ENCODE measurements at places on chromosomes 3 and 15.
A peak's percentile ranks its signal among the peaks of the same experiment; 100 is the strongest.

DNA sequence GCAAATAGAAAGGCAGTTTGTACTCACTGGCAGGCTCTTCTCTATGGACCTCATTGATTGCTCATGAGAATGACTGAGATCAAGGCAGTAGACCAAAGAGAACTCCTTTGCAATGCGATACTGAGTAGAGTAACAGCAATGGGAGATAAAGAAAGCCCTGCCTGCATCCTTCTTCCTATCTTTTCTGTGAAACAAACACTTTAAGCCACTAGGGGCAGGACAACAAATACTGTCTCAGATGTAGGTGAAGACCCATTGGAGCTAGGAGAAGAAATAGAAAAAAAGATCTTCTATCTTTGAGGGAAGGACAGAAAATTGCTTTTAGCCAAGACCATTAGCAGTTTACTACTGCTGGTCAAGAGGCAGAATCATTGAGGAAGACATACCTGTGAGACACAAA, 117.6 kb upstream of the IGSF10 start:
- no peak for DNase-seq

DNA sequence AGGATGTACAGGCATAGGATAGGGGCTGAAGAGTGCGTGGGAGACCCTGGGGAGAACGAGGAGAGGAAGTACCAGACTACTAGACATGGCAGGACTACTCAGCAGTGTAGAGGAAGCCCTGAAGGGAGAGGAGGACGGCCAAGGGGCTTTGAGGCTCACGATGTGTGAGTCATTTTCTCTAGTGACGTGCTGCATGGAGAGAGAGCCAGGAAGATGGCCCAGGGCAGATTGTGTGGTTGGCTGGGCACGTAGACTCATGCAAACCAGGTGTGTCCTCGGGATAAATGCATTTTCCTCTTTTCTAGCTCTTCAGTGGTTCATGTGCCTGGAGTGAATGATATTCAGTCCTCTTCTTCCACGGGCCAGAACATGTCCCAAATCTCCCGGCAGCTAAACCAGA, 115.0 kb upstream of the ABHD17C start:
- peak; percentile 7 for DNase-seq

- DNase-seq: peak; percentile 59
Observed at GRCh38 chr3:187015903-187016638, 85.7 kb downstream of the ST6GAL1 start.

GRCh38 chr3:148532326-148532725, 165.4 kb upstream of the AGTR1 start:
- DNase-seq: no peak

DNA sequence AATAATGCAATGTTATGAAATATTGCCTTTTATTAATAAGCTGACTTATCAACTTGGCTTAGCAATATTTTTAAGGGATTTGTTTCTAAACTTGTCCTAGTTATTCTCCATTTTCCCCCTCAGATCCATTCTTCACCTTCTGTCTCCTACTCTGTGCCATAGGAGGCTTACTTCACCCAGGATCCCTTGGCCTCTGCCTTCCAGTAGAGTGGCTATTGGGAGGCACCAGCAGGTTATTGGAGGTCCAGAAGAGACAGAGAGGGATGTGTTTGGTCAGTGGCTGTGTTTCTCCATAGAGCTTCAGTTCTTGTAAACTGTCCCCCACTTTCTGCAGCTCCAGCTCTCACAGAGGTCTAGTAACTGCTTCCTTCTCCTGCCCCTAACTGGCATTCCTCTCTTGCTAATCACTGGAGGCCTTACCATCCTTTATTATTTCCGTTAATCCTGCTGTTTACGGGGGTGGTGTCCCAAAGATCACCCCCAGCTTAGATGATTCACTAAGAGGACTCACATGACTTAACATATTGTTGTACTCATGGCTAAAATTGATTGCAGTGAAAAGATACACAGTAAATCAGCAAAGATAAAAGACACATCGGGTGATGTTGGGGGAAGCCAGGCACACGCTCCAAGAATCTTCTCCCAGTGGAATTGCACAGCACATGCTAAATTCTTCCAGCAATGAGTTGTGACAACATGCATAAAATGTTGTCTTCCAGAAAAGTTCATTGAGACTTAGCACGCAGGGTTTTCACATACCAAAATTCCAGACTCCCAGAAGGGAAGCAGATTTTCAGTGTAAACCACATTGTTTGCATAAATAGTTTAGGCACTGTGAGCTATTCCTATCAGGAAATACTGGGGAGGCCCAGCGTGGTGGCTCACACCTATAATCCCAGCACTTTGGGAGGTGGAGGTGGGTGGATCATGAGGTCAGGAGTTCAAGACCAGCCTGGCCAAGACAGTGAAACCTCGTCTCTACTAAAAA, 67.5 kb downstream of the RPL22L1 start:
- no peak for DNase-seq

- DNase-seq: no peak
Observed at GRCh38 chr15:57152666-57153539, 223.4 kb upstream of the CGNL1 start.

DNA sequence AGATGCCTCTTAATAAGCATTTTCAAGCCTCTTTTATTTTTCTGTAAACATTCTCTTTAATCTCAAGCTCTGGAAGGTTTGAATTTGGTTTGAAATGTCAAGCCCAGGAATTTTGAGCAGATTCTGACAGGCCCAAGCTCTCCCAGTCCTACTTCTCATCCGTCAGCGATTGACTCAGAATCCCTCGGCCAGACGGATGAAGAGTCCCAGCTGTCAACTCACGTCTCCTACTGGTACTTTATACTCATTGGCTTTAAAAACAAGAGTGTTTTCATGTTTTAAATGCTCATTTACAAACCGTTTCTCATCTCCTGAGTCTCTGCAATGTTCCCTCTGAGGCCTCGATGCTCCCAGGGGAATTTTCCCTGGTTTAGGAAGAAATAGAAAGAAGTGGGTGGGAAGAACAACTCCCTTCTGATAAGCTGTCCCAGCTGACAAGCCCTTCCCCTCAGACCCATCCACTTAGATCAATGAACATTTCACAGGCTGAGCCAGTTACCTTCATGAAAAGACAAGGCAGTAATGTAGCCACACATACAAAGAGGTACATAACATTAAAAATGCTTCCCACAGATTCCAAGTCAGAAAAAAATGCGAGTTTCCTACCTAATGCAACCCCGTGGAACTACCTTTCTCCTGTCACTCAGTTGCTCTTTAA, 478.2 kb upstream of the DPH6 start:
- no peak for DNase-seq

GRCh38 chr3:180594631-180595558, 7.1 kb upstream of the TTC14 start:
- peak; percentile 15 for DNase-seq

DNA sequence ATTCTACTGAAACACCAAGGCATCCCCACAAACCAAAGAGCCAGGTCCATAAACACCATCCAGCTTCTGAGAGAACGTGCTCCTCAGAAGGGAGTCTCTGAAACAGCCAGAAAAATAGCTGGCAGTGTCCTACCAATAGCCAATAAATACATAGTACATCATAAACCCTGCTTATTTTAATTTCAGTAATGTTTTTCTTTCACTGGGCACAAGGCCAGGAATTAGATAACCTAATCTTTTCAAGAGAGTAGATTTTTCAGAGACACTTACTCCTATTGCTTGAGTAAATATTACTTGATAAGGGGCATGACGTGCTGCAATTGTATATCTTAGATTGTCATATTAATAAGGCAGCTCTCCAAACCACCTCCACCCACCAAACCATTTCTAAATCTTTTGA, 22.7 kb downstream of the GADL1 start:
- no peak for DNase-seq

DNA sequence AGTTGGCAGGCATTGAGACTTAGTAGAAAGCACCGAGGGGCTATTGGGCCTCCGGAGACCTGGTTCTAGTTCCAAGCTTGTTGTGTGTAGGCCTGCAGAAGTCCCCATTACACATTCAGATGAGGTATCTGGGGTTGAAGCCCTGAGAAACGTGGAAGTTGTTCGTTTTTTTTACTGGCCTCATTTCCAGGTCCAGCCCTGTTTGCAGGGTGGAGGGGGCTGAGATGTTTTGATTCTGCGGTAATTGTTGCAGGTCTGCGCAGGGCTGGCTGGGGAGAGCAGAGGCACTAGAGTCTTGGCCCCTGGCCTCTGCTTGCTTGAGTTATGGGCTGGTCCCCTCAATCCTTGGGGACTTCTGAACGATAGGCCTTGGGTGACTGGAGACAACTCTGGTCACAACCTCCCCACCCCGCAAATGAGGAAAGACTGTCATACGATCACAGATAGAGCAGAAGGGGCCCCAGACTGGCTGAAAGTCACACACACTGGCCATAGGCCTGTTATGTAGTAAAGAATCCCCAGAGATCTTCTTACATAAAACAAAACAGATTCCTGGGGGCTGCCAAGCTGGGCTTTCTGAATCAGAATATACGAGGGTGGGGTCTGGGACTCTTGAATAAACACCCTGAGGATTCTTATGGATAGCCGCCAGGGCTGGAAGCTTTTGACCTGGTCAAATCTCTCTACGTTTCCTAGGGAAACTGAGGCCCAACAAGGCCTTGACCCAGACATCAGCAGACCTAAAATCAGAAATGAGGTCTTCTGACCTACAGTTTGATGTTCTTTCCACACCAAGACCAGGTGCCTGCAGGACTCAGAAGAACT, 15.6 kb downstream of the KBTBD13 start:
- DNase-seq: no peak

GRCh38 chr15:80844011-80844732, 65.0 kb downstream of the CEMIP start:
- no peak for DNase-seq

GRCh38 chr3:141373768-141374526, 5.6 kb downstream of the ZBTB38 start:
- DNase-seq: no peak

GRCh38 chr3:129689036-129689435, 82.6 kb upstream of the PLXND1 start:
- DNase-seq: no peak

DNA sequence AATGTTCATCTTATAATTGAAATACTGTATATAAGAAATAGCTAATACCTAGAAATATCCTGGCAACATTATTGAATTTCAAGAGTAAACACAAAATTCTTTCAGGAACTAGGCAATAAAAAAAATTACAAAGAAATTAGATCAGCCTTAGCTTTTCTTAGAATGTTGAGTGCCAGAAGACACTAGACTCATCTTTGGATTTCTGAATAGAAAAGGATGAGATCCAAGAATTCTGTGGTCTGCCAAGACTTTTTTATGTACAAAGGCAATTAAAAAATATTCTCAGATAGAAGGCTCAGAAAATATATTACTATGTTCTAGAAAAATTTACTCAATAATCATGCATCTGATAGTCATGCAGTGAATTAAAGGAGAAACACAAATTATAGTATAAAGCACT, 294.5 kb upstream of the CDIN1 start:
- DNase-seq: no peak

GRCh38 chr15:56215769-56216168, 27.9 kb downstream of the RFX7 start:
- DNase-seq: peak; percentile 38

GRCh38 chr3:146093896-146094295, 67.1 kb downstream of the PLOD2 start:
- no peak for DNase-seq

All from DMS79 treated with DMSO at 0.1 percent for 48 hours (cell line).